ENCODE measurements at places on chromosomes 5 and 9.

GRCh38 chr5:24080046-24080445 lies 564.7 kb downstream of the CDH10 start:
- DNase-seq: no peak

- no peak for DNase-seq
Measured at GRCh38 chr5:102090770-102091169, 205.3 kb downstream of the SLCO4C1 start.

GRCh38 chr9:94899464-94900221 lies 173.1 kb downstream of the AOPEP start:
- no peak for DNase-seq

DNA sequence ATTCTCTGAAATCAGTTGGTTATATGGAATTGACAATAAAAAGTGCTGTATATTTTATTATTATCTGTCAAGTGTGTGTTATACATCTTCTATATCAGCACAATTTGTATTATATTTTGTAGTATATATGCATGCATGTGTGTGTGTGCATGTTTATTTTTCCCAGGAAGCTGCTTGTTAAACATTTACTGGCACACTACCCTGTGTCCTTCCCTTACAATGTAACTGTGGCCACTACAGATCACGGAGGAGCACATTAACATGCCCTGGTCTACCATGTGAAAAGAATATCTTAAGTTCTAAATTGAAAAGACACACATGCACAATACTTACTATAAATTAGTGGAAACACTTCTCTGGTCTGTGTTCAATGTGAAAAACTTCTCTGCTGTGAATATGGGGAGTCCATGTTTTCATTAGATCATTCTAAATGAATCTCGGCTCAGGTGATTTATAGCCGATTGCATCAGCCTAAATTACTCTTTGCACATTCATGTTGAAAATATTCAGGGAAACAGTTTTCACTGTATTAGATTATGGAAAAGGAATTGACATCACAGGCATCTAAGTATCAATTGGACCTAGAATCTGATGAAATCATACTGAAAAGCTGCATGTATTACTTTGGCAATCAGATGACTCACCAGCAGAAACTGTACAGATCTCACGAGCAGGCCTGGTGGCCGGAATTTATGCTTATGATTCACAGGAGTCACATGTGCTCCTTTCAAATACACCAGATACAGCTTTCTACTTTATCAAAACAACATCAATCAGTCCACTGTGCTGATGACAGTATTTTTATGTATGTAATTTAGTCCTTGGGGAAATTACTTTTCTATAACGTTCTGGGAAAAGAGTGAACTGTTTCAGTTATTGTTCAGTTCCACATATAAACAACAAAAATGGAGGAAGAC lies 39.4 kb downstream of the LURAP1L start:
- DNase-seq: no peak

- DNase-seq: no peak
Measured at GRCh38 chr9:106075236-106075959, 381.1 kb downstream of the TMEM38B start.

GRCh38 chr9:107489687-107490605 lies at the start of gene KLF4:
Gene KLF4, minus strand, starts transcription at chr9:107489769. Its CDS starts 597 bp downstream, at chr9:107489172.
- no peak for DNase-seq

- DNase-seq: no peak
Measured at GRCh38 chr5:143249851-143250250, 153.6 kb downstream of the NR3C1 start.

- DNase-seq: no peak
Measured at GRCh38 chr9:79610019-79610631, 38.4 kb downstream of the TLE4 start.

DNA sequence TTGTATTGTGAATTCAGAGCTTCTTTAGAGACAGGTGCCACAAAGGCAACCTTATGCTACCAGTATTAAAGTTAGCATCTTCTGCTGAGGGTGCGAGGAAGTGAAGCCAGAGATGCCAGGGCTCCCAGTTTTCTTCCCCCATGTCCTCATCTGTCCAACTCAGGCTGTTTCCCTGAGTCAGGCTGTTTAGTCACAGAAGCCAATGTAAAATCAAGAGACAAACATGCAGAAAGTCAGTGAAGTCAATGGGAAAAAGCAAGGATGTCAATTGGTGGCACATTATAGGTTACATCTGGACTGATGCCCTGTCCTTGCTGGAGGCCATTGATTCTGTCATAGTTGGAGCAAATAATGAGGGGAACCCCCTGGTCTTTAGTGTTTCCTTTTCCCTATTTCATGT lies 168.5 kb downstream of the SAXO1 start:
- no peak for DNase-seq

DNA sequence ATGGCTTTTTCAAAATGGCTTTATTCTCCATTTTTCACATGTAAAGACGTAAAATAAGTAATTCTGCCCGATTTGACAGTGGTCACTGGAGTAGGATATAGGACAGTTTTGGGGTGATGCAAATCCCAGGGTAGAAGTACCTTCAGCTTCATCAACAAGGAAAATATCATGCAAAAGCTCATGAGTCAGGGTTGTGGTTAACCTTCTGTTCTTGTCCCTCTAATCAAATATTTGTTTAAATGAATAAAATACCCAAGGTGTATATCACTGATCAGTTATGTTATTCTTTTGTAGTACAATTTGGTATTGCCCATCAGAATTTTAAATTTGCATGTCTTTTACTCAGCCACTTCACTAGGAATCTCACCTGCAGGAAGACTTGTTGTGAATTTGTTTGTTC lies 40.0 kb downstream of the FBXL7 start:
- no peak for DNase-seq

- DNase-seq: no peak
Measured at GRCh38 chr5:11992518-11992917, 88.3 kb upstream of the CTNND2 start.

- no peak for DNase-seq
Measured at GRCh38 chr5:75021219-75021618, 31.1 kb downstream of the GCNT4 start.

DNA sequence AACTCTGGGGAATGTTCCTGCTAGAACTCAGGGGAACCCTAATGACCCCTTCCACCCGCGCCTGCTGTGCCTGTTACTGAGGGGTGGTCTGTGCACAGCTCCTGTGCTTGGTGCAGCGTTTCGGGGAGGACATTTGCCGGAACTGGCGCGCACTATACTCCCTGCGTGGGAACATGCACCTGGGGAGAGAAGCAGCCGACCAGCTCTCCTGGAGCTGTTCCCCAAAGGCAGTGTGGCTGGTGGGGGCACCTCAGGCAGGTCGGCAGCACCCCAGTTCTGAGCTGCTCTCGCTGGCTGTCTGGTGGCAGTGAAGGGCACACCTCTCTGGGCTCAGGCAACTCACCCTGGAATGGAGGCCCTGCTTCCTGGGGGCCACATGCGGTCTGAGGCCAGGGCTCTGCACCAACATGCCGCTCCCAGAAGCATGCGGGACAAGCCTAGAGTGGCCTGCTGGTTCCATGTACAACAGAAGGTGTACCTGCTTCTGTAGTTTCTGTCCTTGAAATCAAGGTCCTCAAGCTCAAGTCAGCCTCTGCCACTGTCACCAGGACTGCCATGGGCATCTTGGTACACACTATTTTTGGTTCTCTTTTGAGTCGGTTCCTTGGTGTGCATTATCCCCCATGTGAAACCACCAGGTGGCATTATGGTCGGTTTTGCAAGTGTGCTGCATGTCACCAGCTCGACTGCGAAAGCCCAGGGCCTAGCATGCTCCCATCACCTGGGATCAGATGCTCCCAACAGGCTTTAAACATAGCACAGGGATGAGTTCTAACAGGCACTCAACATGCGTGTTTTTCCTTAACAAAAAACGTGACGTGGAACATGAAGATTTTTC lies 7.8 kb upstream of the MRNIP start:
- no peak for DNase-seq

GRCh38 chr9:92414566-92414965 lies 9.7 kb downstream of the OMD start:
- no peak for DNase-seq

GRCh38 chr9:75418518-75418917 lies 330.2 kb downstream of the OSTF1 start:
- DNase-seq: no peak

GRCh38 chr5:983238-983524 lies 25.4 kb upstream of the NKD2 start:
- no peak for DNase-seq

DNA sequence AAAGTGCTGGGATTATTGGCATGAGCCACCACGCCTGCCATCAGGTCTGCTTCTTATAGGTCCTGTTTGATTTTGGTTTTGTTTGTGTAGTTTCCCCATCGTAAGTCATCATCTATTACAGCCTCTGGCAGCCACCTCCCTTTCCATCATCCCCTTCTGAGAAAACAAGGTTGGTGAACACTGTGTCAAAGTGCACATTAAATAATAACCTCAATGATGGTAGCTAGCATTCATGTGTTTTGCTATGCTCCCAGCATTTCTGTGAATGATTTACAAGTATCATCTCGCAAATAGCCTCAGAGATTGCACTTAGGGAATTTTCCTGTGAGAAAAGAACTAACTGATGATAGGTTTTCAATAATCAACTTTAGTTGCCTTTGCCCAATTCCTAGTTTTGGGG lies 9.9 kb downstream of the PRUNE2 start:
- no peak for DNase-seq

- DNase-seq: no peak
Measured at GRCh38 chr5:42753099-42753498, 3.5 kb upstream of the CCDC152 start.

- DNase-seq: no peak
Measured at GRCh38 chr5:112863549-112863948, 2.5 kb downstream of the SRP19 start.

- DNase-seq: no peak
Measured at GRCh38 chr5:35554016-35554415, 63.6 kb upstream of the SPEF2 start.
